ENCODE measurements at places on chromosomes 1 and 21. TPM values are rescaled to one million over a fixed set of nuclear protein-coding genes. Genes with fewer than 3 reads are reported as not detected.

The LCE2A gene
- not detected for total RNA-seq

DNA sequence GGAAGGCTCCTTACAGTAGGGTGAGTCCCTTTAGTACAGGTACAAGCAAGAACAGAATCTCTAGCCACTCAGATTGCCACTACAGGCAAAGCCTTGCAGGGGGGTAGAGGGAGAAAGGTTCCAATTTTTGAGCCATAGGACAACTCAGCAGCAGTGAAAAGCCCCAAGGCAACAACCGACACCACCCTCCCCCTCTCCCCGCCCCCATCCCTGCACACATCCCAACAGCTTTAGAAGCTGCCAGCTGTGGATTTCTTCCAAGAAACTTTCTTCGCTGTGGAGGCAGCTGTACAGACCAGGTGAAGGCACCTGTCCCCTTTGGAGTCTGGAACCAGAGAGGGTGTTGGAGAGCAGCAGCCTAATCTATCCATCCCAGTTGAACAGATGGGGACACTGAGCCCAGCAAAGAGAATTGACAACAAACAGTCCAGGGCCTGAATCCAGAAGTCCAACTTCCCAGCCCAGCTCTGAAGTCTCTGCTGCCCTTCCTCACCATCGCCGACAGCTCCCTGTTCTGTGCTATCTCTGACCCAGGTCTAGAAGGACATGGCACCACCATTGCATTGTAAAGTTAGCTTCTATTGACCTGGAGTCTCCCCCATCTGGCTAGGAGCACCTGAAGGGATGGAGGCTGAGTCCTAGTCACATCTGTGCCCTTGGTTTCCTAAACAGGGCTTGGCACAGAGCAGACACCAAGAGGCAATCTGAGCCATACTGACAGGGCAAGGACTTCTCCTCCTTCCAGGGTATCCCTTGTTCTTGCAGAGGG lies 2.2 kb downstream of the TENT5B start:
- peaks cover 7% of the 10 kb centered on the region for H3K36me3 ChIP-seq
- peak overlapping the region; percentile 85 for H3K4me3 ChIP-seq
- no peak for DNase-seq

The IL10RB gene
- total RNA-seq = 17.4 TPM

The NOS1AP gene
- 6.2 TPM for total RNA-seq

- H3K27ac ChIP-seq = peak overlapping the region; percentile 98
- no peak for DNase-seq
- H3K36me3 ChIP-seq = peaks cover 25% of the 10 kb centered on the region
- H3K4me3 ChIP-seq = peak overlapping the region; percentile 44
- peaks cover 41% of the 10 kb centered on the region for H3K4me1 ChIP-seq
- H3K27me3 ChIP-seq = no peaks in the 10 kb centered on the region
These were observed 18.3 kb downstream of the YARS1 start for GRCh38 chr1:32798679-32799416.

The LRRC53 gene
- total RNA-seq = not detected

The NBPF19 gene
- total RNA-seq = 14.0 TPM

DNA sequence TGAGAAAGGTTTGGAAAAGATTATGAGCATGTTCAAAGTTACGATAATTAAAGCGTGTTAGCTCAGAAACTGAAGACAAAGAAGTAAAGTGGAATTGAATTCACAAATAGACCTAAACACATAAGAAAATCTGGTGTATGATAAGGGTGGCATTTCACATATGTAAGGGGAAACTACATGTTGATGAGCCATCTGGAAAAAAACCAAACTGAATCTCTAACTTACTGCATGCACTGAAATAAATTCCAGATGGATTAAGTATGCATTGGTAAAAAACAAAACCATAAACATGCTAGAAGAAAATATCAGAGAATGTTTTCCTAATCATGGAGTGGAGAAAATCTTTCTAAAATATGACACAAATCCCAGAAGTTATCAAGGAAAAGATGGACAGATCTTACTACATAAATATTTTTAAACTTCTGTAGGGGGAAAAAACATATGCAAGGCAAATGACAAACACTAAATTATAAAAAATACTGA lies 34.0 kb upstream of the CTPS1 start:
- no peak overlapping the region for H3K4me3 ChIP-seq
- H3K27ac ChIP-seq = peak overlapping the region; percentile 100
- no peak for DNase-seq
- H3K36me3 ChIP-seq = no peaks in the 10 kb centered on the region

GRCh38 chr1:19605967-19606366 lies 38.1 kb upstream of the NBL1 start:
- peak overlapping the region; percentile 33 for H3K27ac ChIP-seq
- H3K36me3 ChIP-seq = no peaks in the 10 kb centered on the region
- no peaks in the 10 kb centered on the region for H3K27me3 ChIP-seq
- DNase-seq = no peak
- H3K4me3 ChIP-seq = no peak overlapping the region

- no peak overlapping the region for H3K4me3 ChIP-seq
- H3K36me3 ChIP-seq = no peaks in the 10 kb centered on the region
- H3K27me3 ChIP-seq = peaks cover 39% of the 10 kb centered on the region
- H3K27ac ChIP-seq = no peak overlapping the region
- no peaks in the 10 kb centered on the region for H3K4me1 ChIP-seq
These were observed 132.3 kb downstream of the BEND5 start for GRCh38 chr1:48644190-48644900.

The HENMT1 gene
- total RNA-seq = 10.8 TPM

The STK40 gene
- 63.7 TPM for total RNA-seq

GRCh38 chr1:156949127-156949526 lies 28.7 kb downstream of the LRRC71 start:
- no peaks in the 10 kb centered on the region for H3K4me1 ChIP-seq
- no peak overlapping the region for H3K27ac ChIP-seq
- peaks cover 59% of the 10 kb centered on the region for H3K36me3 ChIP-seq
- no peaks in the 10 kb centered on the region for H3K27me3 ChIP-seq
- no peak for DNase-seq

- H3K4me1 ChIP-seq = peaks cover 10% of the 10 kb centered on the region
- peaks cover 9% of the 10 kb centered on the region for H3K36me3 ChIP-seq
- no peak overlapping the region for H3K4me3 ChIP-seq
- DNase-seq = no peak
- H3K27ac ChIP-seq = no peak overlapping the region
These were observed 237.6 kb downstream of the SDCCAG8 start for GRCh38 chr1:243493156-243494129.

DNA sequence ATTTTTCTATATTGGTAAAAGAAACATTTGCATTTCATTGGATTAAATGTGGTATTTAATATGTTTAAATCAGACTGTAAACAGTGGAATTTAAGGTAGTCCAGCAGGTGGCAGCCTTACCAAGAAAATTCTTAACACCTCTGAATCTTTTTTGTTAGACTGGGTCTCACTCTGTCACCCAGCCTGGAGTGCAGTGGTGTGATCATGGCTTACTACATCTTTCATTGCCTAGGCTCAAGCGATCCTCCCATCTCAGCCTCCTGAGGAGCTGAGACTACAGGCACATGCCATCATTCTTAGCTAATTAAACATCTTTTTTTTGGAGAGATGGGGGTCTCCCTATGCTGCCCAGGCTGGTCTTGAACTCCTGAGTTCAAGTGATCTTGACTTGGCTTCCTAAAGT lies 98.8 kb downstream of the RABGAP1L start:
- H3K4me1 ChIP-seq = peaks cover 4% of the 10 kb centered on the region
- no peaks in the 10 kb centered on the region for H3K27me3 ChIP-seq
- H3K27ac ChIP-seq = no peak overlapping the region
- no peak overlapping the region for H3K4me3 ChIP-seq
- DNase-seq = no peak

DNA sequence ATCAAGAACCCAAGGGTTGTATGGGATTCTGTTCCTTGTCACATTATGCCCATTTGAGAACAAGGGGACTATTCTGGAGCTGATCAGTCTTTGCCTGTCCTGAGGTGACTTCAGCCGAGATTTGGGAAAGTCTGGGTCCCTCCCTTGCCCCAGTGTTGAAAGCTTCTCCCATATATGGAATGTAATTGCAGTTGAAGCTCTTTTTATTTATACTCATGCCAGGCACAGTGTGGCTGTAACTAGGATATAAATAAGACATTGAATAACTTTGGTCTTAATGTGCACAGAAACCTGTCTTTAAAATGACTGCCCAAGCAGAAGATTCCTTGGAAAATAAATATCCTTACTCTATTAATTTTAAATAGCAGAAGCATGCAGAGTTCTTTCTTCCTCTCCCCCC lies 15.2 kb downstream of the AKNAD1 start:
- H3K4me3 ChIP-seq = no peak overlapping the region
- no peak for DNase-seq
- no peaks in the 10 kb centered on the region for H3K36me3 ChIP-seq
- H3K4me1 ChIP-seq = peaks cover 6% of the 10 kb centered on the region

DNA sequence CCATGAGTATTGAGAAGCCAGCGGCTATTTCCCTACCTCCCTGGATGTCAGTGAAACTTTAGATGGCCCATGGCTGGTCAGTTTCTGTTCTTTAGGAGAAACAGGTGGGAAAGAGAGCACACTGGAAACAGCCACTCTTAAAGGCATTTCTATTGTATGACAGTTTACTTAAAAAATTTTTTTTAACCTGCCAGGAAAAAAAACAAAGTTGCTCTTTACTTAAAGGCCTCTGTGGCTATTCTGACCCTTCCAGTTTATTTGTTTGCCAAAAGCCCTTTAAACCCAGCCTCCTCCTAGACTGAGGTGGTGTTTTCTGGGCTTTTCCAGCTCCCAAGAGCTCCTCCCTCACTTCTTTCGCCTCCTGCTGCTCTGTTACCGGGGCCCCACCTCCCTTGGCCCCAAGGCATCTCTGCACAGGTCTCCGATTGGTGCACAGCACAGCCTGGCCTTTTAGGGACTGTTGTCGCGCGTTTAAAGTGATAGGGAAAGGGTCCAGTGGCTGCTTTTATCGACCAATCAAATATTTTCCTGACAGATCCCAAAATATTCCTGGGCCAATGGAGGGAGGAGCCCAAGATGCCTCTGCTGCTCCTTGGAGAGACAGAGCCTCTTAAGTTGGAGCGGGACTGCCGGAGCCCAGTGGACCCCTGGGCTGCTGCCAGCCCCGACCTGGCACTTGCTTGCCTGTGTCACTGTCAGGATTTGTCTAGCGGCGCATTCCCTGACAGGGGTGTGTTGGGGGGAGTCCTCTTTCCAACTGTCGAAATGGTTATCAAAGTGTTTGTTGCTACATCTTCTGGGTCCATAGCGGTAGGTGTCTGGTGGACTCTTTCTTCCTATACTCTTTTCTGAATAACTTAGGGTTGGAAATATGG lies at the start of gene SH3BGR:
SH3BGR (plus strand) TSS at position 639 of the 875 bp plus-strand sequence; CDS start at position 766, 127 bp downstream.
- H3K4me3 ChIP-seq = no peak within 1 kb of the TSS
- no peak for DNase-seq
- H3K36me3 ChIP-seq = no peaks in the 10 kb centered on the region
- peak within 1 kb of the TSS; percentile 58 for H3K27ac ChIP-seq
- peaks cover 10% of the 10 kb centered on the region for H3K4me1 ChIP-seq

DNA sequence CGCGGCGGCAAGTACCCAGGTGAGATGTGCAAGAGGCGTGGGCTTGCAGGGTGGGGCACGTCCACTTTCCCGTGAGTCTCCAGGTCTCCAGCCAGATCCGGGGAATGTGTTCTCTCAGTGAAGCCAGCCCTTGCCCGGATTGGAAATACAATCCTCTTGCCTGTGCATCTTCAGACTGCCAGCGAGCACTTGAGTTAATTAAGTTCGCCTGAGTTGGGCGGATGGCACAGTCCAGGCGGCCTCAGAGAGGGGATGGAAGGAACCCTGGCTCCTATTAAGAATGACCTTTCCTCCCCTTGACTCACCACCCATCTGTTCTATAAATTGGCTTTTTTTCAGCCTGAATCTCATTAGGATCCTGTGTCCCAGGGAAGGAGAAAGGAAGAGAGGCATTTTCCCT lies 33.3 kb upstream of the CNTN2 start:
- H3K36me3 ChIP-seq = no peaks in the 10 kb centered on the region
- peaks cover 7% of the 10 kb centered on the region for H3K4me1 ChIP-seq
- H3K4me3 ChIP-seq = no peak overlapping the region
- H3K27me3 ChIP-seq = peaks cover 19% of the 10 kb centered on the region
- no peak for DNase-seq

- H3K27me3 ChIP-seq = no peaks in the 10 kb centered on the region
- H3K4me3 ChIP-seq = no peak overlapping the region
- no peak overlapping the region for H3K27ac ChIP-seq
- no peak for DNase-seq
These were observed 4.2 kb downstream of the HLCS start for GRCh38 chr21:36962098-36962780.

GRCh38 chr1:57254022-57254421 lies 169.8 kb downstream of the DAB1 start:
- no peak for DNase-seq
- no peak overlapping the region for H3K27ac ChIP-seq
- H3K27me3 ChIP-seq = peaks cover 4% of the 10 kb centered on the region
- H3K4me3 ChIP-seq = no peak overlapping the region
- H3K36me3 ChIP-seq = no peaks in the 10 kb centered on the region

- no peak overlapping the region for H3K27ac ChIP-seq
- peaks cover 6% of the 10 kb centered on the region for H3K4me1 ChIP-seq
- no peak overlapping the region for H3K4me3 ChIP-seq
- no peaks in the 10 kb centered on the region for H3K36me3 ChIP-seq
- peaks cover 34% of the 10 kb centered on the region for H3K27me3 ChIP-seq
- no peak for DNase-seq
These were observed 1.4 kb upstream of the RHBG start for GRCh38 chr1:156367383-156368156.

DNA sequence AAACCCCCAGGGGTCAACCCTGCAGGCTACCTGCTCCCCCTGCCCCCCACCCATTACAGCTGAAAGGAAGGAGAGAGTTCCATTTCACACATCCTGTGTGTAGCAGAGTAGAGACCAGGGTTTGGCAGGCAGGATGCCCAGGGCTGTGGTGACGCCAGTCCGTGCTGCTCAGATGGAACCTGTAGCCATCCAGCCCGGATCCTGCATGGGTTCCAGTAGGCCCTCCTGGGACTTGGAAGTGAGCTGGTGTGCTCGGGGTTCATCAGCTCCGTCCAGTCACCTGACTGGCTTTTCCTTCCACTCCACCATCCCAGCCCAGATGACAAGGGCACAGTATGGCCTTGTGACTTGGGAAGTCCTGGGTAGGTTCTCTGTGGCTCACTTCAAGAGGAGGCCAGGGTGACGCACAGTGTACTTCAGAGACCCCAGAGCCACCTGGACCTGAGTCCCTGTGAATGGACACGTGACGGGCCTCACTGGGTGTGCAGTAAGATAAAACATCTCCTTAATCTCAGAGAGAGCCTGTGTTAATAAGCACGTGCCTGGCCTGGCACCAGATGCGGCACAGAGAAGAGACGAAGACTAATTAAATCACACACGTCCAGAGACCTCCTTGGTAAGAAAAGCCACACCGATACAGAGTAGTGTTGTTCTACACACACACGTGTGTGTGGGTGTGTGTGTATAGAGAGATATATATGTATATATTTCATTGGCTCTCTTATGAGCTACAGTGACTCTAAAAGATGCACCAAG lies 16.0 kb downstream of the ITPKB start:
- H3K27me3 ChIP-seq = no peaks in the 10 kb centered on the region
- no peaks in the 10 kb centered on the region for H3K36me3 ChIP-seq
- no peak overlapping the region for H3K27ac ChIP-seq
- peaks cover 24% of the 10 kb centered on the region for H3K4me1 ChIP-seq

The GJB3 gene
- not detected for total RNA-seq

Data from chondrocyte (in vitro differentiated cells).